ENCODE measurements at places on chromosomes 1 and 21.

DNA sequence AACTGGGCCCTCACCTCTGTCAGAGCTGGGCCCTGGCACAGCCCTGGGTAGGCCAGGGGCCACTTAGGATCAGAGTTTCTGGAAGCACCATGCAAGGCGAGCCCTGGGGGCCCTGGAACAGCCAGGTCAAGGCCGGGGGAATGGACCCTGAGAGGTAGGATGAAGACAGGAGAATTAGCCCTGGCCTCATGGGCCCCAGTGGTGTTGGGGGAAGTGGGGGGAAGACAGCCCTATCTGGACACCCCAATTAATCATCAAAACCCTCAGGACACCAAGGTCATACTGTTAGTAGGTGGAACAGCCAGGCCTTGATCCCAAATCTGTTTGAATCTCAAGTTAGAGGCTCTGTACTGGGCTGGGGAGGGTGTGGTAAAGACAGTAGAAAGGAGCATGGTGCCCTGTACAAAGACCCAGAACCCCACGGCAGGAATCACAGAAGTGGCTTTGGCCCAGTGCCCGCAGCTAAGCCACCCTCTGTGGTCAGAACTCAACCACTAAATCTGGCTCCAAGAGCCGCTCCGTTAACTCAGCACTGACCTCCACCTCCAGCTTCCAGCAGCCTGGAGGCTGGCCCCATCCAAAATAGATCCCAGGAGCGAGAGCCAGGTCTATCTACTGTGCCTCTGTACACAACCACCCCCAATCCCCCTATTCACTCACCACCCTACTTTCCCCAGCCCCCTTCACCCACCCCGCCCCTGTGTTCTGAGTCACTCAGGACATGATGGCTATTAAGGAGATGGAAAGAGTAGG is 14.0 kb upstream of the TRIM63 start:
- DNase-seq, result no peak

- no peak for DNase-seq
Measured at GRCh38 chr1:88799491-88799890, 91.9 kb downstream of the GTF2B start.

DNA sequence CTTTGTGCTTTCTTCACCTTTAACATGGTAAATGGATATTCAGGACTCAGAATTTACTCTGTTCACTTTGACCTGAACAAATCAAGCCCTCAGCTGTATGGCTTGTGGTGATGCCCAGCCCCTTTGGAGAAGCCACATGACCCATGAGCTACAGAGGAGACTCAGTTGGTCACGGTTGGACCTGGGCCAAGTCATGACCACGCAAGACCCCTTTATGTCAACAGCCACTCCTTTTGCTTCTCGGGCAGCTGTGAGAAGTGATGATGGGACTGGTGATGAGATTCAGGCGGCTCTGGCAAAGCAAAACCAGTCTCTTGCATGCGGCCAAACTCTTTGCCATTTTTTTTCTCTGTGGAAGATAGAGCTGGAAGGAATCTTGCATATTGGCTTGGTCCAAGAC is 96.5 kb upstream of the AJAP1 start:
- no peak for DNase-seq

GRCh38 chr1:228976316-228976715 is 241.0 kb downstream of the RHOU start:
- DNase-seq, result no peak

DNA sequence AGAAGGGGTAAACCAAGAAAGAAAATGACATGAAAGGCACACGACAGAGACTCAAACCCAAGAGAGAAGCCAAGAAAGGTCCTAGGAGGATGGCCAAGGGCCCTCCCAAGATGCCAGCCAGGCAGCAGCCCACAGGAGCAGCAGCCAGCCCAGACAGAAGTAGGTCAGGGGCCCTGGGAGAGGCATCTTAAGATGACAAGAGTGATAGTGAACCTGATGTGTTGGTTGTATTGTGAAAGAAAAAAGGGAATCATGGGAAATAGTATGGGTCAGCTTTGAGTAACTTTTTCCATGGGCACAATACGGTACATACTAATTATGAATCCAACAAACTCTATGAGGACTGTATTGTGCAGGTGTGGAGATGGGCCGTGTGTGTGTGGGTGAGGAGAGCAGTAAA is 3.3 kb downstream of the CCSAP start:
- DNase-seq, result no peak

GRCh38 chr1:92655197-92655801 is 129.6 kb downstream of the EVI5 start:
- peak; percentile 4 for DNase-seq

GRCh38 chr1:223780318-223780717 is 65.4 kb downstream of the TP53BP2 start:
- DNase-seq, result no peak

DNA sequence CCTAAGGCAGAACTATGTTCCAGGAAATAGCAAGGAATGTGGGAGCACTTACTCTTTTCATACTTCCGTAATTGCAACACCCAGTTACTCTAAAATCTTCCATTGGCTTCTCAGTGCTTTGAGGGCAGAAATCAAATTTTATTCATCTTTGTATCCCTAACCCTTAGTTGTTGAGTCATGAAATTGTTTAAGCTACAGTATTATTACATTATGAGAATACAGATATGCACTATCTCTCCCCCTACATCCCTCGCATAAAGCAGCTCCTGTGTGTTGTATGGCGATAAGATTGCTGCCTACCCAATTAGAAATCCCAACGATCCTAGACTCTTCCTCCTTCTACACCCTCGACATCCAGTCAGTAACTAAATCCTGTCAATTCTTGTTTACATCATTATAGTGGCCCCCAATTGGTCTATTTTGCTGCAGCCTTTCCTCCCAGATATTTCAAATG is 2.6 kb downstream of the AIDA start:
- DNase-seq, result peak; percentile 82

DNA sequence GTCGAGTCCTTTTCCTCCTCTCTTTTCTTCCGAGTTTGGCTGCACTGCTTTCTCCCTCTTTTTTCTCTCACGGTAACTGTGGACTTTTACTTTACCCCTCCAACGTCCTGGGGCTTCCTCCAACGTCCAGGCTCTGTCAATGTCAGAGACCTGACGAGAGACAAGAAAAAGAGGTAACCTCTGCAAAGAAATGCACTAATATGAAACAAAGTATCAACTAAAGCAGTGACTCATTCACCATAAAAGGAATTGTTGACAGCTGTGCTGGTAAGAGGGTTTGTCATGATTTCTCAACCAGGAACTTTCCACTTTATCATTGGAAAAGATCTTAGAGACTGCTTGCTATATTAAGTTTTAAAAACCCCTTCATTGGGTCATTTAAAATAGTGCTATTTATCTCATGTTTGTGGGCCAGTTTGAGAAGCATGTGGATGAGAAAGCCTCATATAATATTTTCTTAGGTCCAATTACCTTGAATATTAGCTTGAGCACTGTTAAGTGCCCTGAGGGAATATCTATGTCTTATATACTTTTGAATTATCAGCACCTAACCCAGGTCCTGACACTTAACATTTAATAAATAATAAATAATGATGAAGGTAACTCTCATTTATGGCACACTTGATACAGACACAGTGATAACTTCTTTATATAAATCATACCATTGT is at the start of gene GBP2:
TSS of gene GBP2 (minus strand) at position 202 of the 668 bp plus-strand sequence. CDS start 4,148 bp downstream, outside the sequence.
- peak; percentile 35 for DNase-seq

GRCh38 chr1:113118266-113118665 is 45.3 kb downstream of the LRIG2 start:
- no peak for DNase-seq

GRCh38 chr1:181151378-181152326 is 63.2 kb downstream of the IER5 start:
- DNase-seq, result peak; percentile 89

DNA sequence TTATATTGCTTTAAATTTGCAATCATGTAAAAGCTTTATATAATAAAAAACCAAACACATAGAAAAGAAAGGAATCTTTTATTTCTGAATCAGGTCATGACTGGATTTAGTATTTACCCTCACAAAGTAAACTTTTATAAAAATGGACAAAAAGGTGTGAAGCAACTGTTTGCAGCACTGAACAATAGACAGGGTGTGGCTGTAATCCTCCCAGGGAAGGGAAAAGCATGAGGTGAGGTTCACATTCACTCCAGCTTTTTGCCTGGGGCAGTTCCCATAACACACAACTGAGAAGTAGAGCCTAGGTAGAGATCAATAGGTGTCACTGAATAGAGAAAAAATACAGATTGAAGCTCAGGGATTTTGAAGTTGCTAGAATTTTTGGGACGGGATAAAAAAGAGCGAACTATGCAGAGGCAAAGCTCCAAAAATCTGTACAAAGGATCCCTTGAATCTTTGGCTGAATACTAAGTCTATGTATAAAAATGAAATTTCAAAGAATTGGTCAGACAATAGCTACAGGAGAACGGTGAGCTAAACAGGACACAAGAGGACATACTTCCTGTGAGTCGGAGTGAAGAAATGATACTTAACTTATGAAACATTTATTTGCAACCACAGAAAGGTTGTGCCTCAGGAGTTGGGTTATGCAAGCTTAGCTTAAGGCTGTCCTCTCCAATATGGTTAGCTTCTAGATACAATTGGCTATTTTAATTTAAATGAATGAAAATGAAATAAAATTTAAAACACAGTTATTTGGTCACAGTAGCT is 162.0 kb upstream of the ZP4 start:
- no peak for DNase-seq

DNA sequence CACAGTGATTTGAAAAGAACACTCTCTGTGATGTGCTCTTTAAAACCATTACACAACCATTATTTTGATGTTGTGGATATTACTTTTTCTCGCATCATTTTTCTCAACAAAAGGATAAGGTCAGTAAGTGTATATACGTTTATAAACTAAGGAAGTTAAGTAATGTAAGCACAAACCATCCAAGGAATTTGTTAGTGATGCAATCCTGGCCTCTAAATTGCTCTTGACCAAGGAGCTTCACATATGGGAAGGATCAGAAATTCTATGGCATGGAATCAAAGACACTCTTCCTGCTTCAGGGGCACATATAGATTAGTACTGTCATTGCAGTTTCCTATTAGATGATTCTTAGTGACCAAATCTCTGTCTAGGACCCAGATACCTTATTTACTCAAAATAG is 3.6 kb upstream of the PPP2R5A start:
- no peak for DNase-seq

- no peak for DNase-seq
Measured at GRCh38 chr1:113353580-113353979, 36.7 kb upstream of the MAGI3 start.

GRCh38 chr1:217435204-217435603 is 195.7 kb downstream of the GPATCH2 start:
- no peak for DNase-seq

DNA sequence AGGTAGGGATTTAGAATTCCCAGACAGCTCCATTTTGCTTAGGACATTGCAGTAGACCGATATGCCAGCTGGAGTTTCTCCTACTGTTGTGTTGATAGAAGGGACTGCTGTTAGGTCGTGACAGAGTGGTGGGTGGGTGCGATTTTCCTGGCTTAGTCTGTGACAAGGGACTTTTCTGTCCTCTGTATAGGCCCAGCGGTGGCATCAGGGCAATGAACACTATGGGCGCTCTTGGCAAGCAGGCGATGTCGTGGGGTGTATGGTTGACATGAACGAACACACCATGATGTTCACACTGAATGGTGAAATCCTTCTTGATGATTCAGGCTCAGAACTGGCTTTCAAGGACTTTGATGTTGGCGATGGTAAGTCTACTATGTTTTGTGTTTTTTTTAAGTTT is 321.8 kb downstream of the ZP4 start:
- DNase-seq, result no peak

- peak; percentile 61 for DNase-seq
Measured at GRCh38 chr1:6424619-6425593, at the start of gene ESPN. Gene ESPN, plus strand, starts transcription at chr1:6424776. Its CDS starts 180 bp downstream, at chr1:6424956.

GRCh38 chr1:42173961-42174735 is 9.6 kb upstream of the GUCA2A start:
- no peak for DNase-seq

GRCh38 chr1:182723200-182723599 is 38.8 kb upstream of the RGS8 start:
- DNase-seq, result no peak

DNA sequence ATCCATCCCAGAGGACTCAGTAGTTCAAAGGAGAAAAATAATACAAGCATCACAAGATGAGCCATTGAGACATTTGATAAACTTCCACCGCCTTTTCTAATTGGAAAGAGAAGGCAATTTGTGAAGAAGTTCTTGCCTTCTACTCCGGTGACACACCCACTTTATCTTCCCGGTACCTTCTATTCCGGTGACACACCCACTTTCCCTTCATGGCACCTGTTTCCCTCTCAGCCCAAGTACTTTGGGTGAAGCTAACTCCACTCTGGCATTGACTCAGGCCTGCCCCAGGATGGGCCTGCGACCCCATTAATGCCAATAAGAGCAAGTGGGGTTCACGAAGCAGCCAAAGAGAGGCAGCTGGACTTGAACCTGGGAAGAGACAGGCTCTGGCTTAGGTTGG is 38.2 kb downstream of the CLDN14 start:
- no peak for DNase-seq

DNA sequence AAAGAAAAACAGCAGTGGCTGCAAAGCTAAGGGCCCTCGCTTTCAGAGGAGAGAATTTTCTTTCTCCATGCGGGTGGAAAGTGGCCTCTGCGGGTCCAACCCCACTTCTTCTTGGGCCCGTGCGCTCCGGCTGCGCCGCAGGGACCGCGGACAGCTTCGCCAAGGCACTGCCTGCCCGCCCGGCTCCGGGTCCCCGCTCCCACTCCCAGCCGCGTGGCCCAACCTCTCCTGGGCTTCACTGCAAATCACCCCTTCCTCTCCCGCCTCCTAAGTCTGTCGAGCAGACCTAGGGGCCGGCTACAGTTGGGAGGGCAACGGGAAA is 1.0 kb upstream of the RUNX3 start:
- no peak for DNase-seq

DNA sequence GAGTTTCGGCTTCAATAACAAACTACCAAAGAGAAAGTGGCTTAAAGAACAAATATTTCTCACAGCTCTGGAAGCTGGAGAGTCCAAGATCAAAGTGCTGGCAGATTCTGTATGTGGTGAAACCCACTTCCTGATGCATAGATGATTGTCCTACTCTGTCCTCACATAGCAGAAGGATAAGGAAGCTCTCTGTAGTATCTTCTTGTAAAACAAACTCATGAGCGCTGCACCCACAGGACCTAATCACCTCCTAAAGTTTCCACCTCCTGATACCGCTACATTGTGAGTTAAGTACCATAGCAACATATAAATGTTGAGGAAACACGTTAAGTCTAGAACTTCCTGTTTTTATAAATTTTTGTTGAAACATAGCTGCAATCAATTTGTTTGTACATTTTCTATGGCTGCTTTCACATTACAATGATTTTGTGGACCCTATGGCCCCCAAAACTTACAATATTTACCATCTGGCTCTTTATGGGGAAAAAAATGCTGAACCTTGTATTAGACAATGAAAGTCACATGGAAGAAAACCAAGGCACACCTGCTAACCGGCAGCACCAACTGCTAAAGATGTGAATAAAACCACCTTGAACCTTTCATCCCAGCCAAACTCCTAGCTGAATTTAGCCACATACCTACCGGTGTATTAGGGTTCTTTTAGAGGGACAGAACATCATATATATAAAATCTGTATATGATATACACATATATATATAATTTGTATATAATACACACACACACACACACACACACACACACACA is 1423.4 kb downstream of the NCAM2 start:
- DNase-seq, result no peak
